Anterior cingulate cortex (tissue), 58 donors: ENCODE measurements at places on chromosomes 12 and 14.
A peak's percentile ranks its signal among the peaks of the same experiment; 100 is the strongest.

DNA sequence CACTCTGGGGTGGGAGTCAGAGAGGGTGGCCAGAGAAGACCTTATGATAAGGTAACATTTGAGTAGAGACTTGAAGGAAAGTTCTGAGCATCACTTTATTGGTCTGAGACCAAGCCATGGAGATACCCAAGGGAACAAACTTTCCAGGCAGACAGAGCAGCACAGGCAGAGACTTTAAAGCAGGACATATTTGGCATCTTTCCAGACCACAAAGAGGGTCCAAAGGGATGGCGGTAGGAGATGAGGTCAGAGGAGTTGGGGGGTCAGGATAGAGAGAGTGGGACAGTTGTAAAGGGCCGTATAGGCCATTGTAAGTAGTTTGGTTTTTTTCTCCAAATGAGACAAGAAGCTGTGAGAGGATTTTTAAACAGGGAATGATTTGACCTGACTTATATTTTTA is 344.4 kb downstream of the SEC23A start:
- no peak for DNase-seq

DNA sequence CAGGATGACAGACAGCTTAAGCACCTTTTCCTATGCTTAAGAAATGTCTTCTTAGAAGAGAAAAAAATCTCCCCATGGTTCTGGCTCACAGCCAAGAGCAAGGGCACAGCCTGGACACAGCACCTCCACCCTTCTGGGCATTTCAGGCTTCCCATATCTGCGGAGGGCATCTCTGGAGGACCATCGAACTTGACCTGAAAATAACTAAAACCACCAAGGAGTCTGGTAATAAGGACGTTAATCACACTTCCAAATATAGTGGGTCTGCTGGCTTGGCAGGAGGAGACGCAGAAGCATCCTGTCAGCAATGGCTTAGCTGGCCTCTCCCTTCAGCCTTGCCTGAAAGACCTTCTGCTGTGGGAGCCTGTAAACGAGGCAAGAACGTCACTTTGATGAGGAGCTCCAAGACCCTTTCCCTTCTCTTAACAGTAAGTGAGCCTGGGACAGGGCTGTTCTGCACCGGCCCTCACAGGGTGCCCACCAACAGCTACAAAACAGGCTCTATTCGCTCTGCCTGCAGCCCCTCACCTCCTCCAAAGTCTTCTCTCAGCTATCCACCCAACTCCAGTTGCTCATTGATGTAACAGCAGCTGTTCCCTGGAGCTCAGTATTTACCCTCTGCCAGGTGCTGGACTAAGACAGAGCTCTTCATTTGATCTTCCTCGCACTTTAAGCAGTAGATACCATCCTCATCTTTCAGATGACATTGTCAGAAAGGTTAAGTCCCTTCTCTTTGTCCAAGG is 13.2 kb downstream of the SETD3 start:
- DNase-seq: no peak

DNA sequence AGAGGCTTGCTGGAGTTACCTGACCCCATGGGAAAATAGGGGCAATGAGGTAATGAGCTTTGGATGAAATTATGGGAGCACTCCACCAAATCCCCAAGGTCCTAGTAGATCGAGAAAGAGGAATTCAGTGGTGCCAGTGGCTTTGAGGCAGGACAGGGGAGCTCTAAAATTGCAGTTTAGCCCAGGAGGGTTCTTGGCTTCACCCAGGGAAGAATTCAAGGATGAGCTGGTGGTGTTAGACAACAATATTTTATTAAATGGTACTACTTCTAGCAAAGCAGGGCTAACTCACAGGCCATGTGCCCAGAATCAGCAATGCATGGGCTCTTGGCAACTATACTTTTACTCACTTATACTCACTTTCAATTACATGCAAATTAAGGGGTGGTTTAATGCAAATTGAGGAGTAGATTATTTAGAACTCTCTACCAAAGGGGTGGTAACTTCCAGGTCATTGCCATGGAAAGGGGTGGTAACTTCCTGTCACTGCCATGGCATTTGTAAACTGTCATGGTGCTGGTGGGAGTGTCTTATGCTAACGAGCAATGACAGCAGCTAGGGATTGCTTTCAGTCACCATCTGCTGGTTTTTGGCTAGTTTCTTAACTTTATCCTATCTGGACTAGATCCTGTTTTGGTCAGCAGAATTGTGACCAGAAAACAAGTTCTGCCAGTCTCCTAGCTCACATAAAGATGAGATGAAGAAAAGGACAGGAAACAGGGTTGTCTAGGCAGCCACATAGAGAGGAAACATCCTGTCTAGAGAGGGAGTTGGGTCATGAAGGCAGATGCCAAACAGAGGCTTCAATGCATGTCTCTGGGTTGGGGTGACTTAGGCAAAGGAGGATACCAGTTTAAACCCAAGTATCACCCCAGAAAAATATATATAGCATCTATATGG is 64.7 kb downstream of the ZNF641 start:
- DNase-seq: no peak

- no peak for DNase-seq
These were observed 98.8 kb downstream of the SLC25A47 start for GRCh38 chr14:100421756-100422470.

DNA sequence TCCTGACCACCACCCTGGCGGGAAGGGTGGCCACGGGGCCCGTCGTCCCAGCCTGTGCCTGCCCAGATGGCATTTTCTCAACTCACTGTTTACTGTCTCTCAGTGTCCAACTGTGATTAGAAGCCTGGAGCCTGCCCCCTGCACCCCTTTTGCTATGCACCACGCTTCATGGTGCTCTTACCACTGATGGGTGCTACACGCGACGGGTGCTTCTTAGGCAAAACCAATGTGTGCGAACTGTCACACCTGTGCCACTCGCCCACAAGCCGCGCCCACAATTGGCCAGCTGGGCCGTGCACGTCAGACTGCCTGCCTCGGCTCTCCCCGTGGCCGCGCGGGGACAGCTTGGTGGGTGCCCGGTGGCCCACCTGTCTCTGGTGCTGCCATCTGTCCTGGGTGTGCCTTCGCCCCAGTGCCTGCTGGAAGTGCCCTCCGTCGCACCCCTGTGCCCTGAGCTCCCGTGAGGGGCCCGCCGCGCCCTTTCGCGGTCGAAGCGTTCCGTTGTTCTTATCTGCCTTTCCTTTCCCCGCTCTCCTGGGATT is 15.1 kb upstream of the AMN start:
- DNase-seq: no peak

GRCh38 chr14:78327426-78328221 is 157.5 kb downstream of the NRXN3 start:
- no peak for DNase-seq

- no peak for DNase-seq
These were observed 447.6 kb upstream of the SEL1L start for GRCh38 chr14:81981307-81981675.

DNA sequence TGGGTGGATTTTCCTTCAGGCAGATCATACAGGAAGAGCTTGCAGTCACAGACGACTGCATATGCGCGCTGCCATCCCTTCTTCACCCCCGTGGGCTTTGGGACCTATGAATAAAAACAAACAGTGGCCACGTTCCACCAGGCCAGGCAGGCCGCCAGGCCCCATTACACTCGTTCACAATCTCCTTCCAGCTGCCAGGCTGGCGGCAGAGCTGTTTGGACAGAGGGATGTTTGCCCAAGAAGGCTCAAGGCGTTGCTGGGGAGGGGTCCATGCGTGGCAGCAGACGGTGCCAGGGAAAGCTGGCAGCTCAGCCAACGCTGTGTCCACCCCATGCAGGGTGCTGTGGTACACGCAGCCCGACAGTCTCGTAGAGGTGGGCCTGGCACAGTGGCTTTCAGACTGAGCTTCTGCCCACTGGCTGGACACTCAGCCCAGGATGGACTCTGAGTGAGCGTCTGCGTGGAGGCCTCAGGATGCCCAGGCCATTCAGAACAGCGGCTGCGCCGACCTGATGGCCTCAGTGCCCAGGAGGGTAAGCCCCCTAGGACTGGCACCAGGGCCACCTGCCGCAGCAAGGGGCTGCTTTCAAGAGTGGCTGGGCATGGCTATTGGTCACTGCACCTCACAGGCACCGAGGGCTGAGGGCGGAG is 27.5 kb downstream of the AMN start:
- DNase-seq: peak; percentile 83

DNA sequence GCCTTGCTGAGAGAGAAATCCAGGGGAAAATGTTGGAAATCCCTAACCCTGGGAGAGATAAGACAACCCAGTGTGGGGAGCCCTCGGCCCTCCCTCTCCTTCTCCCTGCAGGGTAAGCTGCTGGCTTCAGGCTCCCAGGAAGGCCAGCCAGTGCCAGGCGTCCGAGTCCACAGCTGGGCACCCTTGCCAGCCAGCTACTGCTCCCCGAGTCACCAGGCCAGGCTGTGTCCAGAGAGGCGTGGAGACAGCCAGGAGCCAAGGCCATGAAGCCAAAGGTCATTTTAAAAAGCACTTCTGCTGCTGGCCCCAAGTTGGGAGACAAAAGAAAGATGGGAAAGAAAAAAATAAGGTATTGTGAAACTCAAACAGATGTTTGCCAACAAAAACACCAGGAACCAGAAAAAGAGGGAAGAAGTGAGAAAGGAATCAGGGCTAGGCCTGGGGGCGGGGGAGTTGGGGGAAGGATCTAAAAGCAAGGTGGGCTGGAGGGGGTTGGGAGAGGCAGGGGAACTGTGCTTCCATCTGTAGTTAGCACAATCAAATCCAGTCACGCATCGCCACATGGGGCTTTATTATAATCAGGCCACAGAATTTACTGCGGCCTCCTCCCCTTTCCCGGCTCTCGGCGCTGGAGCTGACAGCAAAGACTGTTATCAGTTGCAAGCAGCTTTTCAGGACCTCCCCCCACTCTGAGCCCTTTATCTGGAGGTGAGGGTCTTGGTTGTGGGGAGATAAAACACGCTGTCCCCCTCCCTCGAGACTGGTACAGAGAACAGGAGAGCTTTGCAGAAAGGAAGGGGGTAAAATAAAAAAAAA is 33.5 kb downstream of the RBM19 start:
- DNase-seq: peak; percentile 59

DNA sequence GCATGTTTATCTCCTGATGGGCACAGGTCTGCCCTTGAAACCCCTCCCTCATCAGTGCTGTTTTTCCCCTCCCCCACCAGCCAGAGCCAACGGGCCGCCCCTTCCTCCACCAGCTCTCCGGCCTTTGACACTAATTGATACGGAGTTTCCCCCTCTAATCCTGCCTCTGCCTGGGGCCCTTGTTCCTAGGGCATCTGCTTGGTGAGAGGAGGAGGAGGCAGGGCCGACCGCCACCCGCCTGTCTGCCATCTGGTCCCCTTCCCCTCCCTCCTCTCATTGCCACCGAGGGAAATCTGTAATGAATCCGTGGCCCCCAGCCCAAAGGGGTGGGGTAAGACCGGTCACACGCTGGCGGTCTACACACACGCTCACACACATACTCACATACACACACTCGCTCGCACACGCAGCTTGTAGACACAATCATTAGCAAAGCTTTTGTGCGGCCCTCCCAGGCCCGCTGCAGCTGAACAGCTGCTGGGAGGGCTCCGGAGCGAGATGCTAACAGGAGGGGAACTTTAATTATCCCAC is 27.4 kb downstream of the SRRM4 start:
- DNase-seq: peak; percentile 40

GRCh38 chr12:11067514-11067913 is 5.4 kb upstream of the TAS2R46 start:
- DNase-seq: no peak

- DNase-seq: no peak
These were observed 290.2 kb downstream of the PRKD1 start for GRCh38 chr14:29637411-29637810.

GRCh38 chr12:26229910-26230309 is 34.5 kb downstream of the SSPN start:
- no peak for DNase-seq

GRCh38 chr14:74610199-74610865 is 1.7 kb downstream of the LTBP2 start:
- no peak for DNase-seq

DNA sequence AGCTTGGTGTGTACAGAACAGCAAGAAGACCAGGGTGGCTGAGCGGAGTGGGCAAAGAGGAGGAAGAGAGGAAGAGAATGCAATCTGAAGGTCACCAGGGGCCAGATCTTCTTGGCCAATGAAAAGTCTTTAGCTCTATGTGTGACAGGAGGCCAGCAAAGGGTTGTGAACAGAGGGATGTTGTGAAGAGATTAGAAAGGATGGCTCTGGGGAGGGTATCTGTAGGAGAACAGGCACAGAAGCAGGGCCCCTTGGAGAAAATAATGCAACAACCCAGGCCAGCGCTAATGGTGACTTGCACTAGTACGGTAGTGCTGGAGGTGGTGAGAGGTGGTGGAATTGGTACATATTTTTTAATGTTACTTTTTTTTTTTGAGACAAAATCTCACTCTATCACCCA is 97.2 kb downstream of the NT5DC3 start:
- no peak for DNase-seq

- no peak for DNase-seq
These were observed 1.9 kb upstream of the RFX4 start for GRCh38 chr12:106580671-106581508.

GRCh38 chr12:97630875-97631274 is 168.3 kb downstream of the RMST start:
- no peak for DNase-seq

DNA sequence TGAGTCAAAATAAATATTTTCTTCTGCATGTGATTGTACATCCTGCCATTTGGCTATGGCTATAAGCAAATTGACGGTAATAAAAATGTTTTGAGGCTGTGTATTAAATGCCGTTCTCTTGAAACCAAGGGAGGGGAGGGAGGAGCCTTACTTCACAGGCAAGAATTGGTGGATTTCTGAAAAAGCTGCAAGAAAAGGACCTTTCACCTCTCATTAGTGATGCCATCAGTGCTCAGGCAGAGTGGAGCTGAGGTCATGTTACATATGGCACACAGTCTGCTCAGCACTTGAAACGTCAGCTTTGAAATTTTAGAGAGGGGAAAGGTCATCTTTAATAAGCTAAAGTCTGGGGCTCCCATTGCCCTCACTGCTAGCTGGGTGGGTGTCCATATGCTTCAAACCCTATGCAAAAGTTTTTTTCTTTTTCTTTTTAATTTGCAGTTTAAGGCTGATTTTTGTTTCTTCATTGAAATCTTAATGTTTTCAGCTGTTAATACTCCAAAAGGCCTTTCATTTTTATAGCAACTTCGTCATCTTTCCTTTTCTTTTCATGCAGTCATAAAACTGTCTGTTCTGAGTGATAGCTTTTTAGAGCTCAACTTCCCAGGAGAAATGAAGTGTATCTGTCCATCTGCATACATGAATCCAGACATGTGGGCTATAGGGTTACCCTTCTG is 9.8 kb upstream of the SIX1 start:
- DNase-seq: no peak

DNA sequence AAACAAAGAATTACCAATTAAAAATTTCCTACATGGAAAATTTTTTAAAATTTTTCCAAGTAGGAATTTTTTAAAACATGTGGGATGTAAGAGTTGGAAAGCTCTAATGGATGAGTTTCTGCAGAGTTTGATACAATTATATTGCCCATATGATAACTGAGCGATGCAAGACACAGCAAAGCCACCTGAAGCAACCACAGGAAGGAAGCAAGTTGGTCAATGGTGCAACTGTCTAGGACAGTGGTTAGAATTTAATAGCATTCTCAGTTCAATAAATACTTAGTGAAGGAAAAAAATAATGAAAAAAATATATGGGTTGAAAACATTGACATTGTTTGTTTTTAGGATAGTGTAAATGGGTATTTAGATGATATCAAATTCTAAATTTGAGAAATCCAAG is 178.6 kb upstream of the GARIN2 start:
- DNase-seq: no peak
